NCI-H1436 (cell line): ENCODE measurements at places on chromosomes 3 and 15.

GRCh38 chr15:92448370-92448769 lies 54.7 kb downstream of the ST8SIA2 start:
- DNase-seq, result no peak

- DNase-seq, result no peak
These were observed 172.8 kb downstream of the PLCH1 start for GRCh38 chr3:155572085-155572484.

- DNase-seq, result no peak
These were observed 104.2 kb downstream of the OXSM start for GRCh38 chr3:25894101-25894500.

GRCh38 chr15:40995656-40996055 lies 42.4 kb downstream of the CHAC1 start:
- DNase-seq, result no peak

GRCh38 chr15:31360158-31360561 lies 33.5 kb downstream of the KLF13 start:
- DNase-seq, result no peak

- no peak for DNase-seq
These were observed 69.8 kb downstream of the SH3GL3 start for GRCh38 chr15:83516935-83517334.

- DNase-seq, result no peak
These were observed 155.1 kb upstream of the FRMD4B start for GRCh38 chr3:69540706-69541581.

- no peak for DNase-seq
These were observed 57.2 kb downstream of the MESD start for GRCh38 chr15:80932513-80932815.

GRCh38 chr3:139227165-139227564 lies 116.7 kb upstream of the MRPS22 start:
- no peak for DNase-seq

DNA sequence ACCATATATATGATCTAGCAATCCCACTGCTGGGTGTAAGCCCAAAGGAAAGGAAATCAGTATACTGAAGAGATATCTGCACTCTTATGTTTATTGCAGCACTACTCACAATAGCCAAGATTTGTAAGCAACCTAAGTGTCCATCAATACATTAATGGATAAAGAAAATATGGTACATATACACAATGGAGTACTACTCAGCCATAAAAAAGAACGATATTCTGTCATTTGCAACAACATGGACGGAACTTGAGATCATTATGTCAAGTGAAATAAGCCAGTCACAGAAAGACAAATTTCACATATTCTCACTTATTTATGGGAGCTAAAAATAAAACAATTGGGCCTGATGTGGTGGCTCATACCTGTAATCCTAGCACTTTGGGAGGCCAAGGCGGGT lies 21.9 kb upstream of the ARNT2 start:
- DNase-seq, result no peak

GRCh38 chr15:59424616-59425015 lies 13.4 kb upstream of the FAM81A start:
- DNase-seq, result no peak

DNA sequence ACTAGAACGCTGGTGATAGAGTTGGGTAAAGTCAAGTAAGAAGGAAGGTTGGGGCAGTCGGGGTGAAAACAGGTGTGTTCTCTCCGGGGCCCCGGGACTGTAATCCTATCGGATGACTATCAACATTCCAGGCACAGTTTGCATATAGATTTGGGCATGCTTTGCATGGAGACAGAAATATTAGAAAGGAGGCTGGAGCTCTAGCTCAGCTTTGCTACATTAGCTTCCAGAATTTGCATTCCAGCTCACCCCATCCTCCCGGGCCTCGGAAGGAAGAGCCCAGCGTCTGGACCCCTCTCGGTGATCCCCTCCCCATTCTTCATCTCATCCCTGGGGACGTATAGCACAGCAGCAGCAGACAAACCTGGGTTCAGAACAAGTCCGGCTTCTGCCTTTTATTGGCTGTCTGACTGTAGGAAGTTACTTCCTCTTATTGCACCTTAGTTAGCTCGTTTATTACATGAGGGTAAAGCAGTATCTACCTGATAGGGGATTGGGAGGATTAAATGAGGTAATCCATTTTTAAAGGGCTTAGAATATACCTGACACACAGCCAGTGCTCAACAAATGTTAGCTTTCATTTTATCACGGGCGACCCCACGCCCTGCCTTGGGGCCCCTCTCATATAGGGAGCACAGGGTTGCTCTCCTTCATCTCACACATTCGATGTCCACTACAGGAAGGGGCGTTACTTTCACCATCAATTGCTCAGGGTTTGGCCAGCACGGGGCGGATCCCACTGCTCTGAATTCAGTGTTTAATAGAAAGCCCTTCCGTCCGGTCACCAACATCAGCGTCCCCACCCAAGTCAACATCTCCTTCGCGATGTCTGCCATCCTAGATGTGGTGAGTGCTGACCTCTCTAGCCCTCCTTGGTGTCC lies 3.2 kb downstream of the HTR3E start:
- DNase-seq, result no peak

- DNase-seq, result no peak
These were observed 2.4 kb downstream of the KLHDC8B start for GRCh38 chr3:49173792-49174170.

DNA sequence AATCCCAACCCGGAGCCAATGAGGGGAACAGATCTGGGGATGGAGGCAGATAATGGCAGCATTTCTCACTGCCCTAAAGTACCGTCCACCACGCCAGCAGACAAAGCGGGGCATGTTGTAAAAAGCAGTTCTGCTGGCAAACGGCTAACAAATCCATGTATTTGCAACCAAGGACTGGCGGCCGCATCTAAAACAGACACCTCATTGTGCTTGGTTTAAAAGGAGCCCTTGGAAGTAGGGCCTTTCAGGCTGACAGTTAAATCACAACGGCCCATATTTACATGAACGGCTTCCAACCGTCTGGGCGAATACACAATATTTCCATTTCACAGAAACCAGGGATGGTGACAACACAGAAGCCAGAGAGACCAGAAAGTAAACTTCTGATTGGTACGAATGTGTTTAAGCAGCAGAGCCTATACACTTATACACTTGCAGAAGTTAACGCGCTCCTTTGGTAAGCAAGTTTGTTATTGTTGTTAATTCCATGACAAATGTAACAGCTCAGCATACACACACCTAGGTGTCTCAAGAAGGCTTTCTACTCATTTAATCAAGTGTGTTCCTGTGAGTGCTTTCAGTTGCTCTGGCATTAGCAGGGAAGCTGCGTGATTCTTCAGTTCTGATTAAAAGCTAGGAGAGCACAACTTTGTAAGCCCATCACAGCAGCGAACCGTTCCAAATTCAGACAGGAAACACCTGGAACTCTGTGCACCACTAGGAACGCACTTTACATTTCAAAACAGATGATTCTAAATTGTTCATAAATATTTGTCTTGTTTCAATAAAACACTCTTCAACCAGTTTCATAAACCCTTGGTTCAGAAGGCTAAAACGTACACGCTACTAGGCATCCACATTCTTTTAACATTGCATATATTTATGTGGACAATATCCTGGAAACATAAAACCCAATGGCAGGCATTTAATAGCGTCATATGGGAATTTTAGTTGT lies 112.9 kb downstream of the PDZRN3 start:
- DNase-seq, result no peak

DNA sequence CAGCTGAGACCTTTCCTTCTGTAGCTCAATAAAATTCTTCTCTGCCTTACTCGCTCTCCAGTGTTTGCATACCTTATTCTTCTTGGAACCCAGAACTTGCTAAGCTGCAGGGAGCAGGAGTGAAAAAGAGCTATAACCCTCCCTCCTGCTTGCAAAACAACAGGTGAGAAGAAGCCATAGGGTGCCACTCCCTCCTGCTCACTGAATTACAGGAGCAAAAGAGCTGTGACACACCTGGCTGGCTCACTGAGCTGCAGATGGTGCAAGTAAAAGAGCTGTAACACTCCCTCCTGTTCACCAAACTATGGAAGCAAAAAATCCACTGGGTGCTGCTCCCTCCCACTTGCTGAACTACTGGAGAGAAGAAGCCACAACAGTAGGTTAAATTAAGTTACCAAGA lies 44.2 kb upstream of the C2CD4B start:
- DNase-seq, result no peak

DNA sequence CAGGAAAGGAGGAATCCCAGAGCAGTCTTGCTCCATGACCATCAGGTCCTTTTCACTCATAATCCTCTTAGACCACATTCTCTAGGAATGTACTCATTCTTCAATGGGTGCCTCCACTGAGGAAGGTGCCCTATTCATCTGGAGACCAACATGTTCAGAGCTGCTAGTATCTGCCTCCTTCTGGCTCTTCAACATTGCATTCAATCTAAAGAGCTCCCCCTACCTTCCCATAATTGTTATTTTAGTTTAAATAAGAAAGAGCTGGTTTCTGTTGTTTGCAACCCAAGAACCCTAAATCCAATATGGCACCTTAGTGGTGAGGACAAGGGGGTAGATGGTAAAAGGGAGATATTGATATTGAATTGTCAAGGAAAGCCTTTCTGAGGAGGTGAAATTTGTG lies 67.6 kb downstream of the SCN11A start:
- no peak for DNase-seq

DNA sequence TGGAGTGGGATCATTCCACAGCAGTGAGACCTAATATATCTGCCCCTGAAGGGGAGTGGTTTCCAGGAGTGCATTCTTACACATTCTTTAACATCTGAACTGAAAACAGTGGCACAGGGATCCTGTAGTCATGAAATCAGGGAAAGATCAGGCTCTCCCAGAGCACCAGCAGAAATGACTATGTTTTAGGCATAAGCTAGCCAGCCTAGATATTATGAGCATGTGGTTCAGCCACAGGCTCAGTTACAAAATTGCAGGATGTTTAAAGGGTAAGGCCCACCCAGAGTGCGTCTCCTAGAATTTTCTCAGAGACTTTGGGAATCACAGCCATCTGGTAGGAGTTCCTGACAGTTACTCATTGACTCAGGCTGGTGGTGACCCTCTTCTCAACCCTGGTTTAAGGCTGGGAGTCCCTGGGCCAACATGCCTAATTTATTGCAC lies 20.9 kb downstream of the FSTL1 start:
- DNase-seq, result no peak

DNA sequence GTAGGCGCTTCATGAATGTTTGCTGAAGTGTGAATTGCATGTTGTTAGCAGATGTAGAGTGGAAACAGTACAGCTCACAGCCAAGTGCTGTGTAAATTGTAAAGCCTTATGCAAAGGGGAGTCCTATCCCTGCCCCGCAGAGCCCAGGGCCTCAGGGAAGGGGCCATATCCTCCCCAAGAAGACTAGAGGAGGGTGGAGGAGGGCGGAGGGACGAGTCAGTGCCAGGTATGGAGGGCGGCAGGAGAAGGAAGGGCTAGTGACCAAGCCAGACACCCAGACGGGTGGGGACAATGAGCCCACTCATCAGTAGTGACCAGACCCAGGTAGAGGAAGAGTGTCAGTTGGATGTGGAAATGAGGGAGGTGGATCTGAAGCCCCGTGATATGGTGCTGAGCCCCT lies 45.2 kb downstream of the ZNF710 start:
- DNase-seq, result no peak

- DNase-seq, result no peak
These were observed 104.6 kb downstream of the APBA2 start for GRCh38 chr15:28990390-28990789.

DNA sequence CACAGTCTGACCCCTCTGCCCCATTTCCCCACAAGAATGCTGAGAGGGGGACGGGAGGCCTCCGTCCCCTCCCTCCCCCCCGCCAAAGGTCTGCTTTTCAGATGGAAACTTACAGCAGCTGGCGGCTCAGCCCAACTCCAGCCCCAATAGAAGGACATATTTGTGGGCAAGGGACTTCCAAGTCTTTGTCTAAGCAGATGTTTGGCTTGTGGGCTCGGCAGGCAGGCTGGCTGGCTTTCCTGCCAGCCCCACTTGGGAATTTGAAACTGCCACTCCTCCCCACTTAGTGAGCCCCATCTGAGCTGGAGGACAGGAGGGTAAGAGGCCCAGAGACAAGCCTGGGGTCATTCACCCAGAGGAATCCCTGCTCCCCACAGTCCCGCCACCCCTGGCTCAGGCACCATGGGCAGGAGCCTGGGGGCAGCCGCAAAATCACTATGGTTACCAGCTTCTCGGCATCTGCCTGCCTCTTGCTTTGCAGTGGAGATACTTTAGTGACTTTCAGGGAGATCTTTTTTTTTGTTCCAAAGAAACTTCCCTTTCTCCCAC lies 53.6 kb downstream of the LMCD1 start:
- DNase-seq, result no peak

DNA sequence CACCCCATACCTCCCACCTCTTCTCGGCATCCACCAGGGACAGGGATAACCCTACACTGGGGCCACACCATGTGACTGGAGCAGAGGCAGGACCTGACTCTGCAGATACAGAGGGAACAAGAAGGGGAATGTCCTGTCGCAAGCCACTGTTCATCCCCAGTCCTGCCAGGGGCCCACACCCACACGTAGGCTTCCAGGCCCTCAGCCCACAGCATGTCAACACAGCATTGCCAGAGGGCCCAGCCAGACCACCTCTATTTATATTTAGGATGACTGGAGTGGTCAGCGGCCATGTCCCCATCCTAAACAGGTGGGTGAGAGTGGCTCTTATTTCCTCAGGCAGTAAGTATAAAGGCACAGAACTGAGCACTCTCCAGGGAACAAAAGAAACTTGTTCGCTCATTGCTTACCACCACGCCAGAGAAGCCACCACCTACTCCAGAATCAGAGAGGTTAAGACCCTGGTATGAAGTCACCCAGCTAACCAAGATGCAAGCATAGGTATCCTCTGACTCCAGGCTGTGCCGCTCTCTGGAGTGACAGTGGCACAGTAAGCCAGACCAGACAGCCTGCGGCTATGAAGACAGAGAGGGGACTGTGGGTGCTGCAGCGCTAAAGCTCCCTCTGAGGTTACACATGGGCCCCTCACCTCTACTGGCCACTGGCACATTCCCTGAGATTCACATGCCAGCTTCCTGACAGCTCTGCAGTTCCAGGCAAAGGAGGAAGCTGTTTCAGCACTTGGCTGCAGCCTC lies 67.9 kb downstream of the LRIG1 start:
- DNase-seq, result no peak

- no peak for DNase-seq
These were observed 75.3 kb downstream of the SYNPR start for GRCh38 chr3:63353383-63353782.

GRCh38 chr3:127730666-127731295 lies 58.0 kb downstream of the ABTB1 start:
- DNase-seq, result no peak

DNA sequence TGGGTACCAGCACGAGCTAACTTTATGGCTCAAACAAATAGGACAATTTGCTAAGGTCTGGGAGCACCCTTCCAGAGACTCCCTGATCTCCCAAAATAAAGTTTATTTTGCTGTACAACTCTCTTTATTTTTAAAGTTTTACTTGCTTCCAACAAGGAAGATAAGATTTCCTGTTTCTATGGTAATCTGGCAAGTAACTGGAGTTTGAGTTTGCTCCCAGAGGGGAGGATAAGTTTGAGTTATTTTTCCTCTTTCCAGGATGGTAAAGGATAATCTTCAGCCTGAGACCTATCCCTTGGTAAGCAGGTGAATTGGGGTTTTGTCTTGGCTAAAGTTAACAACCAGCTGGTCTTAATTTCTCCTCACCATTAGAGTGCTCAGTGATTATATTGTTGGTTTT lies 1019.4 kb upstream of the ALCAM start:
- DNase-seq, result no peak
